Hindlimb muscle (tissue), 1 donor: ENCODE measurements at places on chromosomes 4 and X. TPM values are rescaled to one million over a fixed set of nuclear protein-coding genes. Genes with fewer than 3 reads are reported as not detected.
A peak's percentile ranks its signal among the peaks of the same experiment; 100 is the strongest.

Gene MXRA5
- 50.4 TPM for polyA plus RNA-seq

GRCh38 chr4:13541176-13541604 lies 3.1 kb downstream of the NKX3-2 start:
- DNase-seq = no peak

Gene GC
- not detected for polyA plus RNA-seq

DNA sequence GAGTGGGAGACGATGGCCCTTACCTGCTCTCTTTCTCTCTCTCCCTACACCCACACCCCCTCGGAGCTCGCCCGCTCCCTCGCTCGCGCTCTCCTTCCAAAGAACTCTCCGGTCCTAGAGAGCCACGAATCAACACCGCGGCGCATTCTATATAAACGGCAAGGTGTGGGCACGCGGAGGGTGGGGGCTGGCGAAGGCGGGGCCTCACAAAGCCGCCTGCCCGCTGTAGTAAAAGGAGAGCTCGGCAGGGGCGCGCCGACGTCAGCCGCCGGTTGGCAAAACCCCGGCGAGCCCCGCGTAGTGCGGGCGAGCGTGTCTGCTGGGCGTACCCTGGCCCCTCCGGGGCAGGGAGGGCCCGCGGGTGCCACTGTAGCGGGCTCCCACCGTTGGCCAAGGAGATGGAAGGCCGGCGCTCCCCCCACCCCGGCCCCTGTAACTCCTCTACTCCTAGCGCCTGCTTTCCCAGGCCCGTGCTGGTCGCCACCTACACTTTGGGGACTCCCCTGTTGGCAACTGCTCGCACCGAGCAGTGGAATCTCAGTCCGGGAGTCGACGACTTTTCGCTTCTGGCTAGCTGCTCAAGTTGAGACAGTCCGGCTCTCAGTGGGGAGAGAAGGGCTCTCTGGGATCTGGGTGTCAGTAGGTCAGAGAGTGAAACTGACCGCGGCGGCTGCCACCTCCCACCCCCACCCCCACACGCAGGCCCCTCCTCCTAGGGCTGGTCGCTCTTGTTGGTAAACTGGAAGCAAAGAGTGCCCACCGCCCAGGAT lies 325.5 kb upstream of the F9 start:
- peak; percentile 40 for DNase-seq

Gene KLKB1
- not detected for polyA plus RNA-seq
